ENCODE measurements at places on chromosomes 11 and 22.
A peak's percentile ranks its signal among the peaks of the same experiment; 100 is the strongest.

DNA sequence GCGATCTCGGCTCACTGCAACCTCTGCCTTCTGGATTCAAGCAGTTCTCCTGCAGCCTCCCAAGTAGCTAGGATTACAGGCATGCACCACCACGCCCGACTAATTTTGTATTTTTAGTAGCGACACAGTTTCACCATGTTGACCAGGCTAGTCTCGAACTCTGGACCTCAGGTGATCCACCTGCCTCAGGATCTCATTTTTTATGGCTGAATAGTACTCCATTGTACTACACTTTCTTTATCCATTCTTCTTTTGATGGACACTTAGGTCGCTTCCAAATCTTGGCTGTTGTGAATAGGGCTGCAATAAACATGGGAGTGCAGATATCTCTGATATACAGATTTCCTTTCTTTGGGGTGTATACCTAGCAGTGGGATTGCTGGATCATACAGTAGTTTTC is 20.8 kb downstream of the XRCC6 start:
- DNase-seq: no peak

DNA sequence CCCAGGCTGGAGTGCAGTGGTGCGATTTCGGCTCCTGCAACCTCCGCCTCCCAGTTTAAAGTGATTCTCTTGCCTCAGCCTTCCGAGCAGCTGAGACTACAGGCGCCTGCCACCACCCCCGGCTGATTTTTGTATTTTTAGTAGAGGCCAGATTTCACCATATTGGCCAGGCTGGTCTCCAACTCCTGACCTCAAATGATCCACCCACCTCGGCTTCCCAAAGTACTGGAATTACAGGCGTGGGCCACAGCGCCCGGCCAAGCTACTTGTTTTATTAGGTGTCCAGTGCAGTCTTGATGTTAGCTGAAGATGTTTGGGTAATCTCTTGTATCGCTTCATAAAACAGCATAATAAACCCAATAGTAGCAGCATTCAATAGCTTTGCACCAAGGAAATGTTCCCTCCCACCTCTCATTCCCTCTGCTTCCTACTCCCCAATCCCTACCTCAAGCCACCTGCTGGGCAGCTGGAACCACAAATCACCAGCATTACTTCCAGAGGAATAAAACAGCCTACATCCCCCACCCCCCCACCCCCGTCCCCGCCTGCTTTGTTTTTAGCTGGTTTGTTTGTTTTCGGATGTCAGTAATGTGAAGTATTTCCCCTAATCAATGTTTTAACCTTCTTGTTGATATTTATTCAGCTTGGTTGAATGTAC is 11.0 kb upstream of the GRIK4 start:
- DNase-seq: no peak

DNA sequence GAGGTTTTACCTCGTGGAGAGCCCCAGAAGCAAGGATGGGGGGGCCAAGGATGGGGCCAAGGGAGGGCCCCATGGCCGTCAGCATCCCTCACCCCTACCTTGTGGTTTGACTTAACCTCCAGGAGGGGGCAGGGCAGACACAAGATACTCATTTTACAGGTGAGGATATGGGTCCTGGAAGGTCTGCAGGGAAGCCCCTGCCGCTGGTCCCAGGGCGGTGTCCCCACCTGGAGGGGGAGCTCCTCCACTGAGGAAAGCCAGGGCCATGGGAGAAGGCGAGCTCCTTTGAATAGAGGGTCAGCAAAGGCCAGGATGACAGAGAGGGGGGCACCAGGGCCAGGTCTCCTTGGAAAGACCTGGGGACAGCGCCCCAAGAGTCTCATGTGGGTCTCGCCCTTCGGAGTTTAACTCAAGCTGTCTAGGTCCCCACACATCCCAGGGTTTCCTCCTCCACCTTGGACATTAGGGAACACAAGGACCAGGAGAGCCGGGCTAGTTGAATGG is 5.9 kb upstream of the ADORA2A start:
- no peak for DNase-seq

DNA sequence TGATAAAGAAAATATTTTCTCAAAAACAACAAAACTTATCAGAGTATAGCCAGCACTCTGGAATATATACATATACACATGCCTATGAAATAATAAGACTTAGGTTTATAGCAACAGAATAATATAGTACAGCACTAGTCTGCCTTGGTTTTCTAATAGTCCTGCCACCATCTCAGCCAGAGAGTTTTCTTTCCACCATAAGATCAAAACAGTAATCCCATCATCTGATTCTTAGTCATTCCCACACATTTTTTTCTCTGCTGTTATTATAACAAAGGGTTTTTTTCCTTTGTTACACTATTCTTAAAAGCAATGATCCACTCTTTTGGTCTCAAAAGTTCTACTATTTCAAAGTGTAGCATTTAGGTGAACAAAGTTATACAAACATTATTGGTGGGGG is 15.1 kb downstream of the MTMR2 start:
- no peak for DNase-seq

DNA sequence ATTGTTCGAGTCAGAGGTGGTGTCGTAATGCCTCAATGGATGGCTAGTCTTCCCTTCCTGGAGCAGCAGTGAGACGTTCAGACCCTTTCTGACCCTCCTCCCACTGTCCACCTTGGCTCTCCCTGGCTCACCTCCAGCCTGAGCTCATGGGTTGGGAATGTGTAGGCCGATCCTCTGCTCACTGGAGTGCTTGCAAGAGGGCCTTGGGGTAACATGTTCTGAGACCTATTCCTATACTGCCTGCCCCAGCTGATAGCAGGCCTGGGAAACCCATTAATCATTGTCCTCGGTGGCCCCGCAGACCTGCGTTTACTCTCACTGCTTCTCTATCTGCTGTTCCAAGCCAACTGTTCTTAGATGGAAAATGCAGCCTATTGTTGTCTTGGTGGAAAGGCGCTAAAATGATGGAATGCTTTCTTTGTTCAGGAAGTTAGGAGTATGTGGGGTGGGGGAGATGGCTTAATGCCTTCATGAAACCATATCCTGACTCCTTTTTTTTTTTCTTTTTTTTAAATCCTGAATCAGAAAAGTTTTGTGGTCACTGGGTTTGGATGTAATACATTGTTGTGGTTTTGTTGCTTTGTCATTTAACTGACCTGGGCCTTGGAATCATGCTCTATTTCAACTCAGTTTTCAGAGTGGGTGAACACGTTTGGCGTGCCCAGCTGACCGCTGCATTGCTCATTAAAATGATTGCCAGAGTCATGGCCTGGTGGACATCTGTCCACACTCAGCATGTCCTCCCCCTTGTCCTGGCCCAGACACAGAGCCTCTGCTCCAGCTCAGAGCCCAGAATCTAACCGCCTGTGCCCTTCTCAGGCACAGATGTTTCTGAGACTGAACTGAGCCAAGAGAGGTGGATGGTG is 72.5 kb downstream of the MICAL2 start:
- DNase-seq: no peak

GRCh38 chr11:4926608-4927007 is 2.5 kb upstream of the OR51G1 start:
- DNase-seq: no peak

DNA sequence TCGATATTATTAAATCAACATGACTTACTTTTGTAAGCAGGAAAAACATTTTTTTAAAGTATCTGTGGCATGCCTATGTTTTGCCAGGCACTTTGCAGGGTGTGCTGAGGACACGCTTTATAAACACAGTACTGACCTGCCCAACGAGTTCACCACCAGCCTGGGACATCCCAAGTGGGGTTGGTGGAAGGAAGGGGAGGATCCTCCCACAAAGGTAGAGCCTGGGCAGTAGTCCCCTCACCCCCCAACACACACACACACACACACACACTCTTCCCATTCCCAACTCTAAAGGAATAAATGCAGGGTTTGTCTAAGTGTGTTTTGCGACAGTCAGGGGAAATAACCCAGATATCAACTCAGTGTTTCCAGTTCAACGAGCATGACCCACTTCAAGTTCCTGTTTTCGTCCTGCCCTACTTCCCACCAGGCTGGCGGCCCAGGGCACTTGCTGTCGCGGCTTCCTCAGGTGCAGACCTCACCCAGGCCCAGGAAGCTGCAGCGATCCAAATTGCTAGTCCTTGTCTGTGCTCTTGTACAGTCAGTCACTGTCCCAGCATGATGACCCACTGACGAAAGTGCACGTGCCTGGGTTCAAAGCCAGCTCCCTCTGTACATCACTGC is 3.1 kb downstream of the CERK start:
- peak; percentile 68 for DNase-seq

DNA sequence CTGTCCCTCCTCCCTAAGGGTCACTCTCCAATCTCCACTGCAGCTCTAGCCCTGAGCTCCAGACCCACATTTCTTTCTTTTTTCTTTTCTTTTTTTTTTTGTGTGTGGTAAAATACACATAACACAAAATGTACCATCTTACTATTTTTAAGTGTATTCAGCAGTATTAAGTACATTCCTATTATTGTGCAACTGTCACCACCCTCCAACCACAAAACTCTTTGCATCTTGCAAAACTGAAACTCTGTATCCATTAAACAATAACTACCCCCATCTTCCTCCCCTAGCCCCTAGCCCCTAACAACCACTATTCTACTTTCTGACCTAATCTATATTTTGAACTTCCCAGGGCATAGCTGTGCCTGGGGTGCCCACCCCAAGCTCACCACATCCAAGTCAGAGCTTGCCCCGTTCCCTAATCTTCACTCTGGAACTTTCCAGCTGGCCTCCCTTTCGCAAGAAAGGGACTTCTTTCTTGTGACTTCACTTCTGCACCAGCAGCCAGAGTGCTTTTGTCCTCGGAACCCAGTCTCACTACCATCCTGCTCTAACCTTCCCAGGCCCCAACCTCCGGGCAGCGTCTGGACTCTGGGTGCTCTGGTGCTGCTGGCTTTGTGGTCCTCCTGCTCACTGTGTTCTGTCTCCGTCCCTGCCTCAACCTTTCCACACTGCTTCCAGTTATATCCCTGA is 30.7 kb downstream of the PARVG start:
- DNase-seq: no peak

DNA sequence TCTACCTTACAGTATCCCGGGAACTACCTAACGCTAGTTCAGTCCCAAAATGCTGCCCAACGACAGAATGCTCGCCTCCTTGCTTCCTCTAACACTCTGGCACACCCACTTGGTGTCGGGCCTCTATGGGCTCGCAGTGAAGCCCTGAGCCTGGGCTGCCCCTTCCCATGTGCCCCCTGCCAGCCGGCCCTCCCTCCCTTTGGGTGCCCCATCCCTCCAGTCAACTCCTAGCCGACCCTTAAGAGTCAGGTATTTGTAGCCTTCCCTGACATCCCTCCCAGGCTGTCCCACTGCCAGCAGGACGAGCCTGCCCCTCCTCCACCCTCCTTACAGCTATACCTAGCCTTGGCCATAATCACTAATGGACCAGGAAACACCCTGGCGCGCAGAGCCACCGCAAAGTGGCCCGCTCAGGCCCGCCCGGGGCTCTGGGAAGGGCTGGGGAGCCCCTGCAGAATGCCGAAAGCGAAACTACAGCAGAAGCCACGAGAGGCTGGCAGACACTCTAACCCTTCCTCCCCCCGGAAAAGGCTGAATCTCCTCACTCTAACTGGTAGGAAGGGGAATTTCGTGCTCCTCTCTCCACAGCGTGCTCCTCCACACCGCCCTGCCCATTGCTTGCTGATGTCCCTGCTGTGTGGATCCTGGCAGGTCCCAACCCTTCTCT is 8.2 kb downstream of the CBX7 start:
- DNase-seq: peak; percentile 54

GRCh38 chr22:29383740-29384139 is 4.6 kb downstream of the AP1B1 start:
- no peak for DNase-seq

DNA sequence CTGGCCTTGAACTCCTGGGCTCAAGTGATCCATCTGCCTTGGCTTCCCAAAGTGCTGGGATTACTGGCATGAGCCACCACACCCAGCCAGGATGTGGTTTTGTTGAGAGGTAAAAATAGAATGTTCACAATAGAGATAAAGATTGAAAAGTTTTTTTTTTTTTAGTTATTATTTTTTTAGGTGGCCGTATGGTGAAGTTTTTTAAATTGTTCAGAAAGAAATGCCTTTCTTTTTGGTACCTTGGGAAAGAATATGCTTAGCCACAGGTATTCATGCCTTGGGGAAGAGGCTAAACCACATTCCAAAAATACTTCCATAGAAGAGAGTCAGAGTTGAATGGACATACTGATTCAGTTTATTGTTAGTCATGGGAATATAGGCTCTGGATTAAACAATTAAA is 143.4 kb downstream of the C11orf91 start:
- no peak for DNase-seq

DNA sequence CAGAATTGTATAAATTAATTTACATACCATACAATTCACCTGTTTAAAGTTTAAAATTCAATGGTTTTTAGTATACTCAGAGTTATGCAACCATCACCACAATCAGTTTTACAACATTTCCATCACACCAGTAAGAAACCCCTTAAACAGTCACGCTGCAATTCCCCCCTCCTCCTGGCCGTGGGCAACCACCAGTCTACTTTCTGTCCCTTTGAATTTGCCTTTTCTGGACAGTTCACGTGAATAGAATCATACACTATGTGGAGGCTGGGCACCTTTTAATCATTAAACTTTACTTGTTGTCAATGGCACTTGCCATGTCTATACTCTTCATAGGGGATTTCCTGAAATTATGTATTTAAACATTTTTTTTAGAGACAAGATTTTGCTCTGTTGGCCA is 20.1 kb upstream of the SWAP70 start:
- DNase-seq: no peak

DNA sequence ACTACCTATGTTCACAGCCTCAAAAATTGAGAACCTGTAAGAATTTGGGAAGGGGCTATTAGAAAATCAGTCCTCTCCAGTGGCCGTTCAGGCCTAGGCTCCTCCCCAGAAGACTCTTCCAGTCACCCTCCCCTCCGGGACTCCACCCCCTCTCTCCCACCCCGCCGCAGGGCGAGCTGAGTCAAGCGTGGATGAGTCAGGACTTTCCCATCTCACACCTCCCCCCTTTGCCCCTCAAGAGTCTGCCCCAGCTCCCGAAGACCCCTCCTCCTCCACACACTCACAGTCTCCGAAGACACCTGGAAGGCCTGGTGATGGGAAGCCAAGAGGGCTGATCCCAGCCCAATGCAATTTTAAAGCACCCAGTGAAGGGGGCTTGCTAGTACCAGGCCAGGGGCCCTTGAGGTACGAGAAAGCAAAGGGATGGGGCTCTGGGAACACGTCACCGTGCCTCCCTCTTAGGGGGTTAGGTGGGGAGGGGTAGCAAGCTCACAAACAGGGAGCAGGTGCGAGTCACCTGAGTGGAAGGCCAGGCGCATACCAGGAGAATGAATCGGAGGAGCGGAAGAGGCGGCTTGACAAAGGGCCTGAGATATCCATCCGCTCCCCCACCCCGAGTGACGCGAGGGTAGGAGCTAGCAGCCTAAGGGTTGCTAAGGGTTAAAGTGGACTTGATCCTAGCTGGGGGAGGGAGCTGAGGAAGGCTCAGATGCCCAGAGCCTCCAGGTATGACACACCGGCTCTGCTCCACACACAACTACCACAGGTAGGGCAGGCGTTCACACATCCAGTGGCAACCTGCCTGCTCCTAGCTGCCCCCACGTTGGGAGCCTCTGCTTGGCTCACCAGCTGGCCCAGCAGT is 13.6 kb downstream of the BCL9L start:
- peak; percentile 81 for DNase-seq

- no peak for DNase-seq
These were observed 2.7 kb upstream of the SDF2L1 start for GRCh38 chr22:21639359-21639758.
